Muscle of arm (tissue), 14 donors: ENCODE measurements at places on chromosomes 7 and 10.

GRCh38 chr10:129025787-129026186 is 441.3 kb upstream of the MGMT start:
- DNase-seq, result no peak

DNA sequence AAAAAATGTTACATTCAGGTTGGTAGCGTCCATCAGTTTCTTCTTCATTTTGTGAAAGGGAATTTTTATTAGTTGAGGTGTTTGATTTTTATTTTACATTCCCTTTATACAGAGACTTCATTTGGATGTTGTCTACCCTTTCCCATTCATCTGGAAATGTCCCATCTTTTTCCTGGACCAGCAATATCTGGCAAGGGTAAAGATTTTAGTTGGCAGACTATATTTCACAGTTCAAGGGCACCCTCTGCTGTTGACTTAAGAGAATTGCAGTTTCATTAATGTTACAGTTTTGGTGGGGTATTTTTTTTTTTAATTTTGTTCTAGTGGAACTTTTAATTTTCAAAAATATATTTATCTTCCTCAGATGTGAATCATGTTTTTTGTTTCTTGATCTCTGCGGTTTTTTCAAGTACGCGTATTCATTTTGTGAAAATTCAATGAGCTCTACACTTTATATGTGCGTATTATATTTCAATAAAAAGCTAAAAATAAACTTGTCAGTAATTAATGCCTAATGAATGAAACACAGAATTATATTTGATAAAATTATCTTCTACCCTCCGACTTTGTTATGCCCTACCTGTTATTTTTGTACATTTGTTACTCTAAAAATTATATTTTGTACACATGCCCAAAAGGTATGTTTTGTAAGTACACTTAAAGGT is 97.9 kb upstream of the KLF14 start:
- peak; percentile 70 for DNase-seq

DNA sequence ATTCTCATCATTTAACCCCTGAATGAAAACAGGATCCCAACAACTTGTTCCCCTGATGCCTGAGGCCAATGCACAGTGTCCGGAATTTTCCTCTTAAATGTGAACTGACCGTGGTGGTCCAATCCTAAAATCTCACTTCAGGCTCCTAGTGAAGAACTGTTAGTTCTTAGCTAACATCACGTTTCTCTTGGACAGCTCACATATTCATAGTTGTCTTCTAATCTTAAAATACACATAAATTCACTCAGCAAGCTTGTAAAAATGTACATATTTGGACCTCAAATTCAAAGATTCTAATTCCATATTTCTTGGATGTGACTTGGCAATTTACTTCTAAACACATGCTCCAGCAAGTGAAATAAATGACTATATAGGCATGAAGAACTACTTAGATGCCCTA is 297.2 kb downstream of the PCDH15 start:
- DNase-seq, result no peak

- no peak for DNase-seq
Observed at GRCh38 chr10:49690698-49691356, 11.4 kb downstream of the C10orf53 start.

DNA sequence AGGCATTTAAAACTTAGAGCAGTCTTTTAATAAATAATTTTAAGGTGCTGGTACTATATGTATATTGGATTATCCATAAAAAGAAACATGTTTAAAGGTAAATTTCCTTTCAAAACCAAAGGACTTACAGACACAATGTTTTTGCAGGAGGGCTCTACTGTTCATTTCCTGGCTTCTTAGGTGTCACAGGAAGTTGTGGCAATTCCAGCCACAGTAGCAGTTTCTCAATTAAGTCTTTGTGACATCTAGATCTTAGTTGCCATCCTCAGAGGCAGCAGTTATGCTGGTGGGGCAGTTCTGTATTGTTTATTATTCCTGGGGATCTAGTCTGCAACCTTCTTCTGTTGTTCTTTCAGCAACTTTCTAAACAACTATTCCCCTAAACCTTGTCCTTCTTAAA is 460.1 kb downstream of the MAGI2 start:
- no peak for DNase-seq

DNA sequence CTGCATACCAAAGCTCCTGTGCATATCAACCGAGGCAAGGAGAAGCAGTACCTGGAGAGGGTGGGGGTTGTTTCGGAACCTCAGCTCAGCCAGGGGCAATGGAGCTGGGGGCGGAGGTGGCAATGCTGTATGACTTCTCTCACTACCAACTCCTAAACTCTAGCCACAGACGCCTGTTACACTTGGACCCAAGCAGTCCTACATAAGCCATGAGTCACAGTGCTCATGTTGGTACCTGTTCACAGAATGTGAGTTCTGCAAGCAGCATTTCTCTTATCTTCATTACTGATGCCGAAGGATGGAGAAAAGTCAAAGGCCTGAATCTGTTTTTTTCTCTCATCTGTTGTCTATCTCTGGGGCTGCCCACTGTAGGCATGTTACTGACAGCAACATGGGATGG is 3.2 kb upstream of the RAB18 start:
- no peak for DNase-seq

- DNase-seq, result no peak
Observed at GRCh38 chr10:100715445-100716385, 29.7 kb upstream of the PAX2 start.

GRCh38 chr7:129126314-129126713 is 18.2 kb upstream of the TSPAN33 start:
- DNase-seq, result no peak

DNA sequence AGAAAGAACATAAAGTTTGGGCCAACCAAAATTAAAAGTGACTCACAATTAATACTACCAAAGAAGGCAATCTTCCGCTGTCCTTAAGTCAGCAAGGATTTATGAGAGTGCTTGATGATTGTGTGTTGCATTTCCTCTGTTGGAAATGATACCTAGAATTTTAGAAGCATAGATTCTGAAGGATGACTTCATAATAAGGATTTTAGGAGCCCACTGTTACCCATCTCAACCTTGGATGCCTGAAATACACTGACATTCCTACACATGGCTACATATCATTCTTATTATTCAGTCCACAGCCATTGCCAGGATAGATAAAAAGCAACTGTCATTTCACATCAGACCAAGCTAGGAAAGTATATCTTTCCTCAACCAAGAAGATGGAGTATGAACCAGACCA is 823.8 kb downstream of the LRMDA start:
- no peak for DNase-seq

GRCh38 chr7:24050991-24051560 is 232.9 kb upstream of the NPY start:
- DNase-seq, result no peak

DNA sequence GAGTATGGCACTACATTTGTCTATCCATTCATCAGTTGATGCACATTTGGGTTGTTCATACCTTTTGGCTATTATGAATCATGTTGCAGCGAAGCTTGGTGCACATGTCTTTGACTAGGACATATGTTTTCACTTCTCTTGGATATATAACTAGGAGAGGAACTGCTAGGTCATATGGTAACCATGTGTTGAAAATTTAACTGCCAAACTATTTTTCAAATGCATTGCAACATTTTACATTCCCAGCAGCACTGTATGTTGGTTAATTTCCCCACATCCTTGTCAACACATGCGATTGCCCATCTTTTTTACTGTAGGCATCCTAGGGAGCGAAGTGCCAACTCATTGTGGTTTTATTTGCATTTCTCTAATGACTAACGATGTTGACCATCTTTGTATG is 183.4 kb downstream of the PRKCQ start:
- peak; percentile 24 for DNase-seq

GRCh38 chr10:8060704-8061121 is 6.2 kb downstream of the GATA3 start:
- no peak for DNase-seq

- no peak for DNase-seq
Observed at GRCh38 chr7:150390205-150390604, 11.1 kb downstream of the ZNF775 start.

GRCh38 chr10:92291921-92292845 is 1.2 kb downstream of the MARCHF5 start:
- DNase-seq, result peak; percentile 52

DNA sequence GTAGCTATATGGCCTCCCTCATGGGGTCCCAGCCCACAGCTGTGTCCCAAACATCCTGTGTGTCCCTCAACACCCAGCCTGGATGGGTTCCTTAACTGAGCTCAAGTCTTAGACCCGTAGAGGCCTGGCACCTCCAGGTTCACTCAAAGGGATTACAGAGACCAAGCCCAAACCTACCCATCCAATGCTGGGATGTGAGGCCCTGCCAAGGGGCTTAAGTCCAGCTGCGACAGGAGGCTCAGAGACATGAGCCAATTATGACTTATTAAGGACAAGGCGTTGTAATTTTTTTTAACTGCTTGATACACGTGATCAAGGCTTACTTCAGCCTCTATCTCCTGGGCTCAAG is 105.6 kb upstream of the RET start:
- DNase-seq, result no peak

GRCh38 chr10:77266242-77266641 is 371.4 kb downstream of the KCNMA1 start:
- DNase-seq, result no peak

GRCh38 chr7:43646603-43647338 is 63.9 kb downstream of the STK17A start:
- no peak for DNase-seq

DNA sequence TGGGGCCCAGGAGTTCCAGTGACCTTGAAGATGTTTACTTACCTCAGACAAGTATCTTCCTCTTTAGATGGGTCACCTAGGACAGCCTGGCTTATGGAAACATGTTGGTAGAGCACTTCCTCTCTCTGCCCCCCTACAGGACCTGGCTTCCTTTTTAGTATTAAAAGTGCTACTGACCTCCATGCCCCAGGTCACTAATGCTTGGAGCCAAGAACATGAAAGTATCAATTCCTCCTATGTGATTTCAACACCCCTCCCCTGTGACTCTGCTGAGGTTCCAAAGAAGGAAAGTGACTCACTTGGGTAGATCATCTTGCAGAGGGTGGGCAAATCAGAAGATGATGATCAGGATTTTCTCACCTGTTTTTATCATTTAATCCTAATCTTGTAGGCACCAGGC is 125.3 kb upstream of the CCDC6 start:
- DNase-seq, result no peak

- DNase-seq, result peak; percentile 62
Observed at GRCh38 chr7:157347217-157347904, 10.6 kb downstream of the DNAJB6 start.

GRCh38 chr7:50825465-50825864 is 42.8 kb upstream of the GRB10 start:
- DNase-seq, result no peak

DNA sequence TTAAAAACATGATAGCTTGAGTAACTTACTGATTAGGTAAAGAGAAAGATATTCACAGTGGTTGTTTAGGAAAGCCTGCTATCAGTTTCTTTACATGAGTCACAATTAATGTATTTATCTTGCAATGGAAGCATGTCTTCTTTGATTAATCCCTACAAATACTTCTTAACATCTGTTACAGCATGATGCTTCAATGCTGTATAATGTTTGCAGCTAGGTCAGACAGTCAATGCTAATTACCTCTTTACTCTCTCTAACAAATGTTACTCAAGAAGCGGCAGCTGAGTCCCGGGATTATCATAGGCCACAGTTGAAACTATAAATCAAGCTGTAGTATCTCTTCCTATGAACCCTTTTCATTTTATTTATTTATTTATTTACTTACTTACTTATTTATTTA is 33.2 kb downstream of the ACBD5 start:
- DNase-seq, result no peak

GRCh38 chr7:44213877-44214388 is 13.2 kb downstream of the YKT6 start:
- no peak for DNase-seq

DNA sequence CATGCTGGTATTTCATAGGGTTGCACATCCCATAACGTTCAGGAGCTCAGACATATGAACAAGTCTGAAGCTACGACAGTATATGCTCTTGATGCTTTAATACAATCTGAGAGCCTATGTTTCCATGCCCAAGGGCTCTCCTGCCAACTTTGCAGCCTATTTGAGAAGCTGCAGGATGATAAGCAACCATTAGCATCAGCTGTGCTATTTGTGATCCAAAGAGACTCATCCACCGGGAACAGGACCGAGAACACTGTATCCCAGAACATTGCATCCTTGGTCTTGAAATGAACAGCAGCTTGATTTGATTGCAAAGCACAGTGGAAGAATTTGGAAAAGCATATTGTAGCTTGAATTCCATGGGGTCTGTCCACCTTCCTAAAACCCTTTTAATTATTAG is 156.2 kb upstream of the PTER start:
- no peak for DNase-seq

- DNase-seq, result no peak
Observed at GRCh38 chr10:48880016-48880705, 59.5 kb downstream of the LRRC18 start.

DNA sequence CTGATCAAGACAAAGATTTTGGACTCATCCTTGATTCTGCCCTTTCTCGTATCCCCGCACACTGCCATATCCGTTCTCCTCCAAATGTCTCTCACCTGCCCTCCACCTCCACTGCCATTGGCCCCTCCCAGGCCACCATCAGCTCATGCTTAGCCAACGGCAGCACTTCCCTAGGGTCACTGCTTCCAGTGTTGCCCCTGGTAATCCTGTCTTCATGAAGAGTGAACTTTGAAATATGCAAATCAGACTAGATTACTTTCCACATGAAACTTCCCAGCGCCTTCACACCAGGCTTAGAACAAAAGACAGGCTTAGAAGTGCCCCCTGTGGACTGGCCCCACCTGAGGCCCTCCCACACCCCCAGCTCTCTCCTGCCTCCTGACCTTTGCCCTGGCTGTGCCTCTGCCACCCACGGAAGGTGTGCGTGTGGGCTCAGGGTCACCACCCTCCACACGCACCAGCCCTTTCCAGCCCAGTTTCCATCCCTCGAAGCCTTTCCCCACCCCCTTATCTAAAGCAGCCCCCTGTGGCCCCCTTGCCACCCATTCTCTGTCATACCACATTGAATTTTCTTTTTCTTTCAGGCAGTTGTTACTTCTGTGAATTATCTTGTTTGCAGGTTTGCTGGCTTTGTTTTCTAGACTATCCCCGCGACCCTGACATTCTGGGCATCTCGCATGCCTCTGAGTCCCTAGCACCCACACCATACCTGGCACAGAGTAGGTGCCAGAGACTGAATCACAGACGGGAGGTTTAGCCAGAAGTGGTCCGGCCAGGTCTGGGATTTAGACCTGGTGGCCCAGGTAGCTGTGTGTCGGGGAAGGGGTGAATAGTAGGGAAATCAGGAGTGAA is 26.8 kb upstream of the C10orf53 start:
- DNase-seq, result no peak

DNA sequence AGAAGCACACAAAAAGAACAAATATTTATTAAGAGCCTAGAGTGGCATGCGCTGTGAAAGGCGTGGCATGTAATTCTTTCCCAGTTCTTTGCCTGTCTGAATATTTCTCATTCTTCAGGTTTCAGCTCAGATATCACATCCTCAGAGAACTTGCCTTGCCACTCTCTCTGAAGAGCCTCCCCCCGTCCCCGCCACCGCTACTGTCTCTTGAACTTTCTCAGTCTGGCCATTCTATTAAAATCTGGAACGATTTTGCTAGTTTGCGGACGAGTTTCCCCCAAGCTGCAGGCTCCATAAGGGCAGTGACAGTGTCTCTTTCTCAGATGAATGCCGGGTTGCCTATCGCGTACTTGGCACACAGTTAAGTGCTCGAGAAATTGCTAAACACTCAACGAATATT is 787 bp upstream of the PLEKHA1 start:
- no peak for DNase-seq

GRCh38 chr7:111744501-111745155 is 182.3 kb upstream of the IMMP2L start:
- no peak for DNase-seq

- no peak for DNase-seq
Observed at GRCh38 chr10:1674501-1674900, 62.8 kb downstream of the ADARB2 start.
